ENCODE measurements at places on chromosomes 3 and 15. TPM values are rescaled to one million over a fixed set of nuclear protein-coding genes. Genes with fewer than 3 reads are reported as not detected.

The DLL4 gene
- total RNA-seq = not detected

The CRBN gene
- total RNA-seq = 41.7 TPM

The GOLGA8N gene
- 1.2 TPM for total RNA-seq

DNA sequence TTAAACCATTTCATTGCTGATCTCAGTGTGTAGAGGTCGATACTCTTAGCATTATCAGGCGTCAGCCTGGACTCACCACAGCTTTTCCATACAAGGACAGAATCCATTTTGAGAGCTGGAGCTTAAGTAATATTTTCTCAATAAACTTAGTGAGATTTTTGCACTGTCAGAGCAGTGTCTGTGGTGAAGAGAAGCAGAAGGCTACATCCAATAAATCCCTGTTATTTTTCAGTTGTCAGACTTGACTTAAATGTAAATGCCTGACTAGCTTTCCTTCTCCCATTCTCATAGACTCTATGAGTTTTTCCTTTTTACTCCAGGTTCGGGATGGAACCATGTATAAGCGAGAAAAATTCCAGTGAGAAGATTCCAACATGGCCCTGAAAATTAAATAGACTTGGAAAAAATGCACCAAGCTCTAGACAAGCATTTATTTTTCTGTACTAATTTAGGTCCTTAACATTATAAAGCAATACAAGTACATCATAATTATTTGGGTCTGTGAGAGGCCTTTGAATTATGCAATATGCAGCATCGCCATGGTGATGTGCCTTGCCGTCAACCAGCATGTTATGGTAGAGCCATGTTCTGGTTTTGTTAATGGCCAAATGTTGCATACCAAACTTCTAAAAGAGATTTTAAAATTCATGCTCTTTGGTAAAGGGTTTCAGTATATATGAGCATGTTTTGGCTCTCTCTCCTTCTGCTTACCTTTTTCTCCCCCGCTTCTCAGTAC is 62.0 kb downstream of the RARB start:
- no peaks in the 10 kb centered on the region for H3K4me1 ChIP-seq
- no peaks in the 10 kb centered on the region for H3K36me3 ChIP-seq
- no peaks in the 10 kb centered on the region for H3K27me3 ChIP-seq

DNA sequence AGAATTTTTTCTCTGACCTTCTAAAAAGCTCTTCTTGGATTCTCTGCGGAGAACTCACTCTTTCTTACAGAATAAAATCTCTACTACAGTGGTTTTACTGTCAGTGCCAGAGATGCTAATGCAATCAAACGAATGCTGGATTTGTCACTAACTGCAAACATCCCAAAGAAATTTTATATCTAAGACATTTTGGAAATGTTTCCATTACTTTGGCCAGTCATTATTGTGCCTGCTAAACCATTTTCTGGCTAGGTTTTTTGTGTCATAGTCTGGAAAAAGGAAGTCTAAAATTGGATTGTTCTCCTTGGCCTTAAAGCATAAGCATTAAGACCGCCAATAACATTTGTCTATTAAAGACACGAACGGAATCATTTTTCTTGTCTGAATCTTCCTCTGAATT is 54.0 kb downstream of the PLOD2 start:
- H3K4me3 ChIP-seq = no peak overlapping the region
- DNase-seq = no peak
- H3K27me3 ChIP-seq = no peaks in the 10 kb centered on the region

GRCh38 chr15:59594493-59594942 is 17.1 kb upstream of the GCNT3 start:
- H3K4me3 ChIP-seq = no peak overlapping the region
- no peak for DNase-seq

DNA sequence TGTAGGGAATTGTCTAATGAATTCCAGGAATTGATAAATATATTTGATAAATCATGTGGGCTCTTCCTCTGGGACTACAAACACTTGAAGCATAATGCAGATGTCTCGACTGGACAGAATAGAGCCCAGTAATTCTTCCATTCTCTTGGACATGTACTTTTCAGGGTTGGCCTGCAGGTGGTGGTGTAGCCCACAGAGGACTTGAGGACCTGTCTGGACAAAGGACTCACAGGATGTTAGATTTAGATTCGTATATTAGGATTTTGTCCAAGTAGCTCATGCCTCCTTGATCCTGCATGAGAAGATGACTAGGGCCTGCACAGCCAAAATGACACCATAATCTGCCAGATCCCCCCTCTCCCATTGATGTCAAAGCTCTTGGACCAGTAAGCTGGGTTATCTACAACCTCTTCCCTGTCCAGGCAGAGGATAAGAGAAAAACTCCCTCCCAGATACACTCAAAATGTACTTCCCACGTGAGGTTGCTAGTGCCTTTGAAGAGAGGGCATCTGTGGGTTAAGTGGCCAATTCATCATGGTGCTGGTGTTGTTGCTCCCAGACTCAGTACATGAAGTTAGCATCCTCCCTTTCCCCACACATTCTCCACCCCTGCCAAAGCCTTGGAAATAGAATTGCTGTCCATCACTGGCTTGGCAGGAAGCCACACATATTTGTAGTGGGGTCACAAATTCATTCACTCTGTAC is 88.6 kb upstream of the ZNF280D start:
- no peaks in the 10 kb centered on the region for H3K36me3 ChIP-seq
- no peaks in the 10 kb centered on the region for H3K27me3 ChIP-seq
- H3K27ac ChIP-seq = no peak overlapping the region
- no peaks in the 10 kb centered on the region for H3K4me1 ChIP-seq
- peak; percentile 30 for DNase-seq
- no peak overlapping the region for H3K4me3 ChIP-seq

DNA sequence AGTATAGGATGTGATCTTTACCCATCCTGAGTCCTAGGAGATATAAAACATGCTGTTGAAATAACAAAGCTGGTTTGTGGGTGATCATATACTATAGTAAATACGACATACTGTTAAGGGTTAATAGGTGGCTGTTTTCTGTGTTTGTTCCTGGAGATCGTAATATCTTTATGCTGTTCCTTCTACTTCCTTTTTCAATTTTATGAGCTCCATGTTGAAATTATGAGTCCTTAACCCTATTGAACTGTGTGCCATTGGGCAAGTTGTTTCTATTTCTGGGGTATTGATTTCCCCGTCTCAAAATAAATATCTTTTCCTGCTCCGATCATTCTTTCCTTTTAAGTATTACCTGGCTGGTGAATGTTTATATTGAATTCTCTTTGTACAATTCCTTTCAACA is 115.1 kb downstream of the LPP start:
- H3K27me3 ChIP-seq = no peaks in the 10 kb centered on the region
- no peaks in the 10 kb centered on the region for H3K36me3 ChIP-seq
- H3K4me1 ChIP-seq = no peaks in the 10 kb centered on the region
- no peak for DNase-seq
- no peak overlapping the region for H3K4me3 ChIP-seq

All from CD8-positive, alpha-beta memory T cell (primary cell).